AG04450 (cell line): ENCODE measurements at places on chromosomes 12 and 14.
A peak's percentile ranks its signal among the peaks of the same experiment; 100 is the strongest.

GRCh38 chr12:93379326-93379980, 1.7 kb downstream of the NUDT4 start:
- DNase-seq: no peak

DNA sequence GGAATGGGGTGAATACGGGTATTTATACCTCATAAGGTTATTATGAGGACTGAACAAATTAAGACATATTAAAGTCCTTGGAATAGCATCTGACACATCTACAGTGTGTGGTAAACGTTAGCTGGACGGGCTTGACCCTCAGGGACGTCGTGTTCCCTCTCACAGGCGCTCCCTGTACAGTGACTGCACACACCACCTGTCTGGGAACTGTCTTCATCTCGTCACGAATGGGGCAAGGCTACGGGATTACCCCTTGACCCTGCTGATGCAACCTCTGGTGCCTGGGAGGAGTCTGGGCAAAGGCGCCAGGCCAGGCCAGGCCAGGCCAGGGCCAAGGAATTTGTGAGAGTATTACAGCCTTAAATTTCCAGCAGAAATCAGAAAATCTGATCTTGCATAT, 191.1 kb downstream of the CALM1 start:
- no peak for DNase-seq

GRCh38 chr12:108129017-108129812, at the start of gene WSCD2:
WSCD2 (plus strand) TSS chr12:108129288; CDS start chr12:108195833, 66,545 bp downstream.
- no peak for DNase-seq

DNA sequence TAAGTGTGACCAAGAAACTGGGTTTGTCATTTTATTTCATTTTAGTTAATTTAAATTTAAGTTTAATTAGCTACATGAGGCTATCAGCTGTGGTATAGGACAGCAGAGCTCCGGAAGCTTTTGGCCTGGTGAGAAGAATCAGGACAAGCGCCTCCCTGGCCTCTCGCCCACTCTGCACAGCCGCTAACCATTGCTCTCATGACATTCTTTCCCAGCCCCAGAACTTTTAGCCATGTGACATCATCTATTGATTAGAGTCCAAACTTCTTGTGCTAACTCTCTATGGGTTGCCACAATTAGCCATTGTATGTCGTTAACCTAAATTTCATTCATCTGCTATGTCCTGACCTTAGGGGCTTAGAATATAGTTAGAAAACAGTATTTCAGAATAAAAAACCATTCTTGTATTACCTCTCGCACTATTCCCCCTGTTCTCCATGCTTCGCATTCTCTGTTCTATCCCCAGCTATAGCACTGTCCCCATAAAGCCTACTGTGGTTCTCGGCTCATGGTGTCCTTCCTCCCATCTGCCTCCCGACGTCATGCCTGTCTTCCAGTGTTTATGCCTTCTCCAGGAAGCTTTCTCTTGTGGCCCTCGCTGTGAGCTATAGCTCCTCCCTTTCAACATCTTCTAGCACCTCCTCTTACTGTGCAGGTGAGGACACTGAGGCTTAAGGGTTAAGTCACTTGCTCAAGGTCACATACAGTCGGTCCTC, 23.5 kb downstream of the SSH1 start:
- DNase-seq: no peak

GRCh38 chr12:132385923-132386751, 56.7 kb upstream of the GALNT9 start:
- no peak for DNase-seq

- DNase-seq: no peak
Observed at GRCh38 chr14:104586832-104587620, 7.5 kb downstream of the C14orf180 start.

- DNase-seq: no peak
Observed at GRCh38 chr14:101360054-101360911, 201.0 kb upstream of the DIO3 start.

GRCh38 chr14:35973770-35974169, 147.6 kb downstream of the BRMS1L start:
- no peak for DNase-seq

GRCh38 chr12:44002607-44003006, 166.7 kb downstream of the TMEM117 start:
- no peak for DNase-seq

- DNase-seq: peak; percentile 86
Observed at GRCh38 chr12:31749024-31749704, 20.3 kb upstream of the AMN1 start.

GRCh38 chr14:67943947-67944346, 124.4 kb downstream of the RAD51B start:
- peak; percentile 65 for DNase-seq

GRCh38 chr14:101887219-101887618, 77.2 kb upstream of the DYNC1H1 start:
- DNase-seq: no peak

DNA sequence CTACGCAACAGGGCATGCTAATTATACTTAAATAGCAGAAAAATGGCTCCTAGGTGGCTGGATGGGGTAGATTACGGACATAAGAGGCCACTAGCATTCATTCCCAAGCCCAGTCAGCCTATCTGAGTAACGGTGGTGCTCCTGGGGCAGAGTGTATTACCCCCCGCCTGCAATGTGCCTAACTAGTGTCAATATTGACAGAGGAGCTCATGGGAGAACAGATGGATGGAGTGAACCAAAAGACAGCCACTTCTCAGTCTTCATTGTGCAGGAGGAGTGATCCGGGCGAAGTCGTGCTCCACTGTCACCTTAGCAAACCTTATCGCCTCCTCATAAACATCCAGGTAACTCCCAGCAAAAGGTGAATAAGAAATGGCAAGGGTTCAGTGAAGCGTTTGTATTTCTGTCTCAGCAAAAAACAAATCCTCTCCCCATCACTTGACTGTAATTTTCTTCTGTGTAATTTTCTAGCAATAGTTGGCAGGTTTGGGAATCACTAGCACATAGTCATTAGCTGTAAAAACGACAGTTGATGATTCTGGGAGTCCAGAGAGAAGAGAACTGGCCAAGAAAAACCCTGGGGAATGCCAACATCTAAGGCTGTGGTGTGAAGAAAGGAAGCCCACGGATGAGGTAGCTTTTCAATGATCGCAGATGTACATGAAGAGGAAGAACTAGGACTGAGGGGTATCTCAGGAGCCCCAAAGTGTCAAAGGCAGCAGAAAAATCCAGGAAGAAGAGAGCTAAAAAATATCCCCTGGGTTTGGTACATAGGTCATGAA, 126.6 kb upstream of the BCL2L14 start:
- no peak for DNase-seq

DNA sequence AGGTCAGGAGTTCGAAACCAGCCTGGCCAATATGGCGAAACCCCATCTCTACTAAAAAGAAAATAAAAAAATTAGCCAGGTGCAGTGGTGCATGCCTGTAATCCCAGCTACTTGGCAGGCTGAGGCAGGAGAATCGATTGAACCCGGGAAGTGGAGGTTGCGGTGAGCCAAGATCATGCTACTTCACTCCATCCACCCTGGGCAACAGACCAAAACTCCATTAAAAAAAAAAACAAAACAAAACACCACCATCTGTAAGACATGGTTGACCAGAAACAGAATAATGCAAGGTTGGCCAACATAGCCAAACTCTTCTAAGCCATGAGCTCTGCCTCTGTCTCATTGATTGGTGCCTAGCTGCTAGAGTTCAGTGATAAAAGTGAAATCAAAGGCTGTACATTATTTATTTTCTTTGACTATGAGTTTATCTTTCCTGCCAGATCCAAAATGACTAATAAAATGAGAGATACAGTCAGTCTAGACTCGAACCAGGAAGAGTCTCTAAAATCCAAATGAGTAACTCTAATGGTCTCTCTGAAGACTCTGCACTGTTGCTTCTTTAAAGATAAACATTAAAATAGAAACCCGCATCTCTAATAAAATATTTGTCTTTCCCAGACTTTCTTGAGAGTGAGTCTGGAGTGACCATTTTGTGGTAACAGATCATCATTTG, 404.7 kb downstream of the DAD1 start:
- no peak for DNase-seq

DNA sequence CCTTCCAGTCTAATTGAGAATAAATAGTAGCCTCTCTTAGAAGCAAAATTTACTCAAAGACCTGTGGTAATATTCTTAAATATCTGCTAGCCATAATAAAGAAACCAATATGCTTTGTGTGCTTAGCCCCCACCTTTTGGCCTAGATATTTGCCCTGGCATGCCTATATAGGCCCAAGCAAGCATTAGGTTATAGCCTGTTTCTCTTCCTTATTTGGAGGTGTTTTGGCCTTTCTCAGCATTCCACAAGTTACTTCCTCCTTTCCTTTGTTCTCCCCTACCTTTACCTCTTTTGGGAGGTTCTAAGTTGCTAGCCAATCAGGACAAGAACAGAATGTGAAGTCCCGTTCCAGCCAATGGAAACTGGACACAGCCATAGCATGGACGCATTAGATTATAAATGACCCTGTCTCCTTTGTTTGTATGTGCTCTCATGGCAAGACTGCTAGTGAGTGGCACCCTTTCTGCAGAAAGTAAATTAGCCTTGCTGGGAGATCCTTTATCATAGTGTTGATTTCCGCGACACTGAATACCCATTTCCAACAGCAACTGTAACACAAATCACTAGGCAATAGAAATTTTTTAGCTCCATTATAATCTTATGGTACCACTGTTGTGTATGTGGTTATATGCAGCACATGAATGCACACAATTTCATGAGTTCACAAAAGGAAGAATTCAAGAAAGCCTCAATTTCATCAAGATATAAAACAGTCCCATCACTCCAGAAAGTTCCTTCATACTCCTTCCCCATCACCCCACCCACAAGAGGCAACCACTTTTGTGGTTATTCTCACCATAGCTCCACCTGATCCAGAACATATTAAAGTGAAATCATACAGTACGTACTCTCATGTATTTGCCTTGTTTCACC, 37.6 kb downstream of the CEP83 start:
- no peak for DNase-seq

DNA sequence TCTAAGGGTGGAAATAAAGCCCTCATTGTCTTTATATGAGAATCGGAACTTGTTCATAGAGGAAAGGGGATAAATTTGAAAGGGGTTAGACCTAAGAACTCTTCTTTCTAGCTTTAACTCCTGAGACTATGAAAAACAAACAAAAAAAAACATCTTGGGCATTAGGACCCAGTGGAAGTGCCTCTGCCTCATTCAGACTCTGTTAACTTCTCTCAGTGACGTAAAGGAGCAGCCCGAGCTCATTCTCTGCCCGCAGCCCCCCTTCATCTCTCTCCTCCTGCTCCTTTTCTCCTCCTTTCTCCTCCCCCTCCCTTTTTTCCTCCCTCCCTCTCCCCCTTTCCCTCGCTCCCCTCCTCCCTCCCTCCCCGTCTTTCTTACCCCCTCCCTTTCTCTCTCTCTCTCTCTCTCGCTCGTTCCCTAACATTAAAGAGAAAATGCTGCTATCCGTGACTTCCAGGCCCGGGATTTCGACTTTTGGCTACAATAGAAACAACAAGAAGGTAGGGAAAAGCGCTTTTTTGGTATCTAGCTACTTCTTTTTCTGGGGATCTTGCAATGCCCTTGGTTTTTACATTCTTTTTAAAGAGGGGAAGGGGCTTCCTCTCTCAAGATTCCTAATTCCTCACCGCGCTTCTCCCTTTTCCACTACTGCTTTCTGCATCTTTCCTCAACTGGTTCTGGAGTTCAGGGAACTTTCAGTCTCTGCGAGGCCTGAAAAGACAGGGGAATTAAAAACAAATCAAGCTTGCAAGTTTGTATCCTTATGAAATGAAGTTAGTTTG, at the start of gene RBMS2:
TSS of gene RBMS2 (plus strand) at position 231 of the 782 bp plus-strand sequence. CDS start at position 435, 204 bp downstream.
- DNase-seq: peak; percentile 83

DNA sequence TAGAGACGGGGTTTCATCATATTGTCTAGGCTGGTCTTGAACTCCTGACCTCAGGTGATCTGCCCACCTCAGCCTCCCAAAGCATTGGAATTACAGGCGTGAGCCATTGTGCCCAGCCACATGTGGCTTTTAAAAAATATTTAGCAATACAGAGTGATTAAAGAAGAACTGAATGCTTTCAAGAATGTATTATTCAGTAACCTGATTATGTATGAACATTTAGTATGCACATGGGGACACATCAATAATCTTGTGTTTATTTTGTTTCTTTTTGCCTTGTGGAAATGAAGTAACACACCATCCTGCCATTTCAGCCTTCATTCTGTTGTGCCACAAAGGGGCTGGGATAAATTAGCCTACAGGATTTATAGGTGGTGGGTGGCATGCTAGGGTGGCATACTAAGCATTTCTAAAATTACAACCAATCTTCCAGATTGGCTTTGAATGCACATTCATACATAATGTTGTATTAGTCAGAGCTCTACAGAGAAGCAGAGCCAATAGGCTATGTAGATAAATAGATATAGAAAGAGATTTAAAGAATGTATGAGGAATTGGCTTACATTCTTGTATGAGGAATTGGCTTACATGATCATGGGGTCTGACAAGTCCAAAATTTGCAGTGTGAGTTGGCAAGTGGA, 25.5 kb upstream of the TXNRD1 start:
- no peak for DNase-seq

- no peak for DNase-seq
Observed at GRCh38 chr14:26323869-26324268, 274.0 kb downstream of the NOVA1 start.

DNA sequence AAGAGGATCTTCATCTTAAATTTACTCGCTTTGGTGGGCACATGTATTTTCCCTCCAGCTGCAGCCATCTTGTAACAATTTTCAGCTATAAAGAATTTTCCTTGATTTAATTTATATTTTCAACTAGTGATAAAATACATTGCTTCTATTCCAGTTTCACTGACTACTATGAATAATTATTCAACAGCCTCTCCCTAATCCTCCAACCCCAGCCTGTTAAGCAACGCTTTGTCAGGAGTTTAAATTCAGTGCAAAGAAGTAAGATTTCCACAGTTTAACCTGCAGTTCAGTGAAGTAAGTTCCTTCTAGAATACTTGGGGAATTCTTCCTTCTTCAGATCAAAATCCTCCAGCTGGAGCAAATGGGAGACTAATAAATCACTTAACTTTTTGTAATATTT, 180.2 kb downstream of the MSRB3 start:
- no peak for DNase-seq

DNA sequence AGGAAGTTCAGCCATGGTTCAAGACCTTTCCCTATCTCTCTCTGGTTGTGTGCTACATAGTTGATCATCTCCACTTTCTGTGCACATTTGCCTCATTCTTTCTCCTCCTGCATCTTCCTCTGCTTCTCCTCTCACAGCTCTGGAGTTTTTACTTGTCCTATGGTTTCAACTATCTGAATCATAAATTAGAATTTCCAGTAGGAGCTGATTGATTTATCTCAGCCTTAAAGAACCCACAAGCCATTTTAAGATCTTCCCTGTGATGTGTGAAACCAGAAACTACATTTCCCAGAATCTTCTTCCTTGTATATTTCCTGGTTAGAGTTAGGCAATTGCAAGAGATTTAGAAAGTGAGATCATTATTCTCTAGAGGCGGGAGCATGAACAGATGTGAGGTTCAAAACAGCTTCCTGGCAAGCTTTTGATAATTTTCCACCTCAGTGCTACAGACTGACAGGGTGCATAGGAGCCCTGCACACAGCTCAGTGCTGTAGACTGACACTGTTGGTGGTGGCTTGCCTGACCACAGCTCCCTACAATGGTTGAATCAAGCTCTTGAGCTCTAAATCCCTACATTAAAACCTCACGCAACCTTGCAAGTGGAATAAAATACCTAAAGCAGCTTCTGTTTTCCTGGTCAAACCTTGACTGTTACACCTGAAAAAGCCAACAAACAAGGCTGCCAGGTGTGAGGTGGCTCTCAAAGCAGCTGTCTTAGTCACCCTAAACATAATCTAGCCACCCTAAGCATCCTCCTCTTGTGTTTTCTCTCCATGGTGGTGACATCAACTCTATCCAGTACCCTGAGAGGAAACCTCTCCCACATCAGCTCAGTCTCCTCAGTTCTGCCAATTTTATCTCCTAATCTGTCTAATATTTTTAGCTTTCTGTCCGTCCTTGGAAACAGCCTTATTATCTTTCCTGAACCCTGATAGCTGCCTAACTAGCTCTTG, 21.5 kb upstream of the IFNG start:
- DNase-seq: no peak

- DNase-seq: no peak
Observed at GRCh38 chr14:67583711-67584644, 16.1 kb downstream of the PIGH start.
